Neural crest cell (in vitro differentiated cells): ENCODE measurements at places on chromosomes 2 and 18.

DNA sequence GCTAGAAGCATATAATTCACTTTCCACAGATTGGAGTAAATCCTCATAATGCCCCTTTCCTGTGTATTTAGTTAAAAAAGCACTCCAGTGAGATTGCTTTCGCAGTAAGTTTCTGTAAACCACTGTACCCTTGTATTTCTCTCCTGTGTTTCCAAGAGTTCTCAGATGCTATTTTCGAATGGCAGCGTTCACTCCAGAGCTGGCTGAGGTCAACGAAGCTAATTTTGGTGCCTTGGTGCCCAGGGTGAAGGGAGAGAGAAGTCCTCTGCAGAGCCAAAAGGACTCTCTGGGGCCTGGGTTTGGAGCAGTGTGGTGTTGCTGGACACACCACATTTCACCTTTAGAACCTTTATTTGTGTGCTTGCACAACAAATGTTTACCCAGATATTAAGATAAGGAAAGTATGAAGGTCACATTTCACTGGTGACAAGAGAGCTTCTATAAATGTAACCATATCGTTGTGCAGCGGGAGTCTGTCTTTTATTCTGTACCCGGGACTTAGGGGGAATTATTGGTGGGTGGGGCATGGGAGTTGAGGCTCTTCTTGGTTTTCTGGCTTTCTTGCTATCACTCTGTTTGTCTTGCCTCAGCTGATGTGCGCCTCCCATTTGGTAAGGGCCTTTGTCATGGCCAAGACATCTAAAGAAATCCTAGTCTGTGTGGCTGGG, 9.9 kb downstream of the EPAS1 start:
- no peak for DNase-seq

GRCh38 chr18:77857678-77858655, 608.3 kb downstream of the GALR1 start:
- no peak for DNase-seq

- no peak for DNase-seq
Measured at GRCh38 chr2:62724886-62725711, 19.6 kb downstream of the EHBP1 start.

DNA sequence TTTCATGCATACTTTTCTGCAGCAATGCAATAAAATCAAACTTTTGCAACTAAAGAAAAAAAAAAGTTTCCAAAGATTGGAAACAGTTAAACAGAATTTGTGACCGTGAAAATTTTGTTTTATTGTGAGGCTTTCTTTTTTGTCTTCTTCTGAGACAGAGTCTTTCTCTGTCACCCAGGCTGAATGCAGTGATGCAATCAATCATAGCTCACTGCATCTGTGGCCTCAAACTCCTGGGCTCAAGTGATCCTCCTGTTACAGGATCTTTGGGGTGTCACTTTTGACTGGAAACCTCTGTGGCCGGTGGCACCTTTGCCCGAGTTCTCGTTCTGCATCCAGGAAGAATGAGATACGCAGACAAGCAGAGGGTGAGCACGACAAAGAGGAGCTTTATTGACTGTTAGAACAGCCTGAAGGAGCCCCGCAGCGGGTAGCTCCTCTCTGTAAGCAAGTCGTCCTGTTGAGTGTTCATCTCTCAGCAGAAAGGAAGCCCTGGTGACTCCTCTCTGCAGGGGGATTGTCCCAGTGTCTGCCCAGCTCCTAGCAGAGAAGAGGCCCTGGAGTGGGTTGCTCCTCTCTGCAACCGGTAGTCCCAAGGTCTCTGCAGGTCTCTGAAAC, 16.9 kb upstream of the ILKAP start:
- DNase-seq, result no peak

DNA sequence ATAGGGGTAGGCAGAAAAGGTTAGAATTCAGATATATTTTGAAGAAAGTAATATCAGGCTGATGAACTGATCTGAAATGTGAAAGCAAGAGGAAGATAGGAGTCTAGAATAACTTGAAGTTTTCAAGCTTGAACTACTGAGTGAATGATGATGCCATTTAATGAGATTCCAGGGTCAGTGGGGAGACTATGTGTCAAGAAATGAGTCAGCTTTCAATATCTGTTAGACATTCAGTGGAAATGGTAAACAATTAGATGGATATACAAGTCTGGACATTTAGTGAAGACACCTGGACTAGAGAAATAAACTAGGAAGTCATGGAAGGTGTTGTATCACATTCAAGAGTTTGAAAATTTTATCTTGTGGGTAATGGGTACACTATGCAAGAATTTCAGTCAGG, 326.9 kb downstream of the FSIP2 start:
- no peak for DNase-seq

DNA sequence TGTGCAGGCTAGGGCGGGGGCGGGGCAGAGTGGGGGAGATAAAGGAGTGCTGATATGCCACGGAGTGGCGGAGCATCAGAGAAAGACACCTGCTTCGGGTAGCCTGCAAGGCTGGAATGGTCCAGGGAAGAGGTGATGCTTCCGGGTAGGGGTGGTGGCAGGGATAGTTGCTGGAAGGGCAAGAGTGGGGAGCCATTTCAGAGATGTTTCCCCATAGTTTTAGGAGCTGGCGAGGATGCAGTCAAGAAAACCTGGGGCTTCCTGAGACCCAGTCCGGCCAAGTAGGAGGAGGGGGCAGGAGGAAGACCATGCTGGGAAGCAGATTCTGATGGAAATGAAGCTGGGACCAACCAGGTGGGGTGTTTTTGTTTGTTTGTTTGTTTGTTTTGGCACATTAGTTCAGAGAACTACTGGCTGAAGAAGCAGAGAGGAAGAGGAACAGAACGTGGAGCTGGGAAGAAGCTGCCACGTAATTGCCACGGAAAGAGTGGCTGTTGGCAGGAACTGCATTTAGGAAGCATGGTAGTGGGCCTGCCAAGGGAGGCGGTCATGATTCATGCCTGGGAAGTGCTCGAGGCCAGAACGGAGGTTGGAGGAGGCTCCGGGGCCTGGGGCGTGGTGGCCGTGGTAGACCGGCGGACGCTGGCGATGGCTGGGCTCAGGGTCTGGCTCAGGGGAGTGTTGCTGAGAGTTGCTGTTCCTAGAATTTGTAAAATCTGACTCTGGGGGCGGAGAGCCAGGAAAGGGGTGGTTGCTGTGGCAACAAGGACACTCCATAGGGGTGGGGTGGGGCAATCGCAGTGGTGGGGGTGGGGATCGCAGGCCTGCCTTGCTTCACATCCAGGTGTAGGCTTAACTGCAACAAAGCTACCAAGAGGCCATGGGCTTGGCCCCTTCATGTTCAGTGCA, 8.6 kb upstream of the INPP5D start:
- no peak for DNase-seq

DNA sequence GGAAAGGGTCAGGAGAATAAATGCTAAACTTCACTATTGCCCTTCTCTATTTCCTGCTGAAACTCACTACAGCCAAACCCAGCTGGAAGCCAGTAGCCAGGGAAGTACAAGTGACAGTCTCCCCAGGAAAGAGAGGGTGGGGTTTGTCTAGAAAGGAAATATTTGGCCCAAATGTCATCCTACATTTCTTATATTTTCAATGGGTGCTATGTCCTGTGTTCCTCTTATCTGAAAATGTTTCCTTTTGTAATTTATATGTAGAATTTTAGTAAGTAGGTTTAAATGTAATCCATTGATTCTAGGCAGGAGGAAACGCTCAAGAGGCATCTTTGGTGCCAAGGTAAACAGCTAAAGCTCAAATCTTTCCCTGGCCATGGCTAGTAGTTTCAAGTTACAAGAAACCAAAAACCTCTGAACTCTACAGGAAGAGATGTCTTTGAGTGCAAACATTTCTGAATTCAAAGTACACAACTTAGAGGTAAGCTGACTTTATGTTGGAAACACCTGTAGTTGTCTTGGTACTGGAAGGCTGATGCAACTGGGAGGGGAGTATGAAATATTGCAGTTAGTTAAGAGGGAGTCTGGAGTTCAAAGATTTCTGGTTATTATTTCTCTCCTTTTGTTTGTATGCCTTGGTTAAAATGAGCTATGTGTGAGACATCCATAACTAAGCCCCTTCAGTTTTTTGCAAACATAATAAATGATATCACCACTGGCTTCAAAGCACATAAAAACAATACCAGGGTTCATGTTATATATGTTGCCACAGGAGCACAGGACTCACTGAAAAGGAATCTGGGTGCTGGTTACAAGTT, 356.1 kb upstream of the ZC3H15 start:
- no peak for DNase-seq

- no peak for DNase-seq
Measured at GRCh38 chr2:12841021-12841420, 124.3 kb downstream of the TRIB2 start.

GRCh38 chr2:27408601-27409320, 630 bp downstream of the PPM1G start:
- no peak for DNase-seq

DNA sequence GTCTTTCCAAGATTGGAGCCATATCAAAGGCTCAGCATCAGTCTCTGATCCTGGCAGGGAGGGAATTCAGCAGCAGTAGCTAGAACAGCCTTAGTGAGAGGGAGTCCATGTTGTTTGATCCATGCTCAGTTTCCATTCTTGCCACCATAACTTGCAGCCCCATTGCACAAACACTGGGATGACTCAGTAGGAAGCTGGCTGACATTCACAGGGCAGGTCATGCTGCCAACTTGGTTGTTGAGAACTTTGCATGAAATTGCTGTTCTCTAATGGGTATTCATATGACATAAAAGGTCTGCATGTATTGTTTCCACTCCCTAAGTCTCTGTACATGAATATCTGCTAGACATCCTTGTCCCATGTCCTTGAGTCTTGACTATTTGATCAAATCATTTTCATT, 29.9 kb upstream of the STAT4 start:
- no peak for DNase-seq

- no peak for DNase-seq
Measured at GRCh38 chr2:236871500-236872001, 214.1 kb upstream of the COPS8 start.

DNA sequence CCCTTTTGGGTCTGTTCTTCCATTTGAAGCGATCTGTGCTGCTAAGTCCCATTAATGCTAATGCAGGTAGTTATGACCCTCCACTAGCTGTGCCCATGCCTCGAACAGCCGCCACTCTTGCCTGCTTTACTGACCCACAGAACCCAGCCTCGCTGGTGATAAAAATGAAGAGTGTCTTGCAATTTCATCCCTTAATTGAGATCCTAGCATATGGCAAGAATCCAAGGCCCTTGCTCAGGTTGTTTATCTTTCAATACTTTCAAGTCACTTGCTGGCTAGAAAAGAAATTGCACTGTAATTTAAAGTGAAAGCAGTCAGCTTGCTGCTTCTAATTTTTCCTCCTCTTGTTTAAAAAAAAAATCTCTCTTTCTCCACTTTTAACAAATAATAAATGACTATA, 73.6 kb downstream of the ZNF521 start:
- DNase-seq, result no peak

DNA sequence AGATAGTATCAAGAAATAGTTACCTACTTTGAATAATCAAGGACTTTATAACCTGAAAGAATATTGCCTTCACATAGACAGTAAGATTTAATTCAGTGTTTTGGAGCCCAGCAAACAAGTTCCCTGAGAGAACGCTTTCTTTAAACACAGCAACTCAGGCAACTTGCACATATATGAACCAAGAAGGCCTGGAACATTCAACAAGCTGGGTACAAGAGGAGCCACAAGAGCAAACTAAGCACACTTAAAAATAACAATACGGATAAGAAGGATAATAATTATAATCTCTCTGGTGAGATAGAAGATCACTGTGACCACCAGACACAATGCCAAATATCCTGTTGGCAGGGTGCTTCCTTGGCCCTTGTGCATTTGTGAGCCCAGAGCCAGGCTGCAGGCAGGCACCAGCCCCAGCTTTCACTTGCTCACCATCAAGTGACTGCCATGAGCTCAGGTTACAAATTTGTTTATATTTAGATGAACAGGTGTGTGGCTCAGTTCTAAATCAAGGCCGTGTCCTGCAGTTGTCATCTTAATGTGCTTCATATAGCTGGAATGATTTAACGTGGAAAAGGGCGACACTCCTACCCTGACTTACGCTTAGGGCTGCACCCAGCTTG, 446.6 kb downstream of the IRS1 start:
- no peak for DNase-seq

DNA sequence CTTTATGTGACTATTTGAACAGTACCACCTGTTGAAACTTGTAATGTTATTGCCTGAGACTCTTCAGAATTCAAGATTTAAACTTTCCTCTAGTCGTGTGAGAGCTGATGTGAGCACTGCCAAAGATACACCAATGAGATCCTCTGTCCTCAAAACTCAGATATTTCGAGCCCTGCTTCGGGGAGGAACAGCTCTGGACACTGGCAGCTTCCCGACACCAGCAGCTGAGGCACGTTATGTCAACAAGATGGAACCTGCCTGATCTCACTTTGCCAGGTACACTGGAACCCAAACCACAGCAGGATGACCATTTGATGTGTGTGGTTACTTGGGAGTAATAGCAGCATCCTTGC, 319.9 kb upstream of the RBMS1 start:
- DNase-seq, result no peak

- peak; percentile 23 for DNase-seq
Measured at GRCh38 chr2:134919341-134920210, 954 bp downstream of the CCNT2 start.
